ENCODE measurements at places on chromosomes 1 and 21.

DNA sequence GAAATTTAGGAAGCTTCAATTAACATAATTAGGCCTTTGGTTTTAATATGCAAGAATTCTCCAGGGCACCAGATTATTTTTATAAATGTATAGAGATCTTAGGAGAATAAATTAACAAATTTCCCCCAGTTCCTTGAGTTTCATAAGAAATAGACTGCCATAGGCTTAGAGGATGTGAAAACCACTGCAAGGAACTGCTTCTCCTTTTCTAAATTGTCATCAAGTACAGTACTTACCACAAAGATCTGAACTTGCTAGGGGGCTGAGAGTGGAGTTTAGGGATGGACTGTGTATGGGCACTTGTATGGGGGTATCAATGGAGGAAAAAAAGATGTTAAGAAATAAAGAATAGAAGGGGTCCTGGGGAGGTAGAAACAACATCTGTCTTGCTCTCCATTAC is 31.1 kb downstream of the LHX8 start:
- DNase-seq, result no peak

DNA sequence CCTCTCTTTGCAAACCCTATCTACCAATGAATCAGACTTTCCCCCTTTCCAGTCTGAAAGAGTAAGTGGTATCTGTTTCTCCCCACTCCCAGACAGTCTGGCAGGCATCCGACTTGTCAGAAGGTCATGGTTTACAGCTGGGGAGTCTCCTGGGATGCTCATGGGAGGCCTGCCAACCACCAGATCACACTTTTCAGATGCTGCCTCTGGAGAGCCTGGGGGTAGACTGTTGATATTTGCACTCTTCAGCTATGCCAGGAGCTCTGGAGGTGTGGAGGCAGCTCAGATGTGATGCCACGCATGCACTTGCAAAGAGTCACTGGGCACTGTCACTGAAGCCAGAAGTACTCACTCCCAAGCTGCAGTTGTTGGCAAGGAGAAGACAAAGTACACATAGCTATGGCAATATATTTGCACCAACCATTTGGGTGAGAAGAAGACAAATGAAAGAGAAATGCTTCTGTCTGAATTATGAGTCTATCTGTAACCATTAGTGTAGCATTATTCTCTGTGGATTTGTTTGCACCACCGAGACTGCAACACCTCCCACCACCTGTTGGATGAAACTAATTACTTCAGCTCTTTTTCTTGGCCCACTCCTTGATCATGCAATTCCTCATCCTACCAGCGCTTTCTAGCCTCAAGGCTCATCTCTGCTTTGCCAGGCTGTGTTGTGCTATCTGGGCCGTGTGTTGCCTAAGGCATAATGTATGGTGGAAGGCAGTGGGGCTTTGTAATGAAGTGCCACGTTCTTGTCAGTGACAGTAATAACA is 133.0 kb upstream of the SPAG17 start:
- no peak for DNase-seq

- no peak for DNase-seq
These were observed 874 bp downstream of the FAAP20 start for GRCh38 chr1:2193514-2194281.

DNA sequence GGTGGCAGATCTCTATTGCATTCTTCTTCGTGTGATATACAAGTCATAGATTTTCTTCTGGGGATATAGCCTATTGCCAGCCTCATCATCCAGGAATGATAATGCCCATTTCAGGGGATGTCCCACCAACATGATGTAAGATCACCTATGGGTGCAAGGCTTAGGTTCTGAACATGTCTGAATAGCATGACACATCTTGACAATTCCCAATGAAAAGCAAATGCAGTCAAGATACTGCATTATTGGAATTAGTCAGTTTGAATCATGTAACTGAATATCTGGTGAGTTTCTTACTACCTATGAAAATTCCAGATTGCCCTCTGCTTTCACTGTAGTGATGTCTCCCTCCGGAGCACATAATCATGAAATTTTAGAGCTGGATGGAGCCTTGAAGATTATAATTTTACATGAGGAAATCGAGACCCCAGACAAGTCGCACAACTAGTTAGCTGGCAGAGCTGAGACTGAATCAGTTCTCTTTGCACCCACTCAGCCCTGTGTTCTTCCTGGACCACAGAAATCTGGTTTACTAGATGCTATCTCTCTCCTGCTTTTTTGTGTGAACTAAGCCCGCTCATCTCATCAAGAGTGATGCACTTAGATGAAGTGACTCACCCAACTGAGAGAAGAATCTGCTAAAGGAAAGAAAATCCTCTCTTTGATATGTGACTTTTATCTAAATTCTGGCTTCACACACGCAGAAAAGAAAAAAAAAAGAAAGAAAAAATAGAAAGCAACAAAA is 65.0 kb downstream of the WDR64 start:
- no peak for DNase-seq

DNA sequence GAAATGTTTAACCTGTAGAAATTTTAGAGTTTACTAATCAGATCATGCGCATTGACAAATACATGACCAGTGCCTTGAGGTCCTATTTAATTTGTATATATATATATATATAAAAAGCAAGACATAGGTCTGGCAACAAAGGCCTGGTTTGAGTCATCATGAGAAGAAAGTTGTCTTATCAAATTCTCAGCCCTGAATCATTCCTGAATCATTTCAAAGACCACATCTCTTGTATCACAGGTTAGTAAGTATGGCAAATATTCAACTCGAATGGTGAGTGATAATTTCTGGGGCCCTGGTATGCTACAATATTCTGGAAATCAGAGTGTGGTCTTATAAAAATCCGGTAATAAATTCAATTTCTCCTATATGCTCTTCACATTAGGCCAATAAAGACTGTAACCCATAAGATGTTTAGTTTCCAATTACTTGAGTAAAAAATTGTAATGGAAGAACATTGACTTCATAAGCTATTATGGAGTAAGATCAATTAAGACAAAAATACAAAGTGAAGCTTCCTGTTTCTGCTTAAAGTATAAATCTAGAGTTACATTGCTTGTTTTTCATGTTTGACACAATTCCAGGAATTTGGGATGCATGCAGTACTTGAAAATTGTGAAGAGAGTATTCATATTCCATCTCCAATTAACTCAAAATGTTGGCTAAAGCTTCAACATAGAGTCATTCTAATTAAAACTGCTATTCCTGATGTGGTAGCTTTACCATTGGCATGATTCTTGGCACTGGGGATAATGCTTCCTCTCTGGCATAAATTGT is 309.4 kb downstream of the BRINP3 start:
- no peak for DNase-seq

- no peak for DNase-seq
These were observed 24.2 kb upstream of the ATP6V1G3 start for GRCh38 chr1:198564716-198565115.

- no peak for DNase-seq
These were observed 993.8 kb upstream of the NCAM2 start for GRCh38 chr21:20004367-20004766.

- DNase-seq, result no peak
These were observed 35.9 kb downstream of the TMCC2 start for GRCh38 chr1:205263580-205264190.

DNA sequence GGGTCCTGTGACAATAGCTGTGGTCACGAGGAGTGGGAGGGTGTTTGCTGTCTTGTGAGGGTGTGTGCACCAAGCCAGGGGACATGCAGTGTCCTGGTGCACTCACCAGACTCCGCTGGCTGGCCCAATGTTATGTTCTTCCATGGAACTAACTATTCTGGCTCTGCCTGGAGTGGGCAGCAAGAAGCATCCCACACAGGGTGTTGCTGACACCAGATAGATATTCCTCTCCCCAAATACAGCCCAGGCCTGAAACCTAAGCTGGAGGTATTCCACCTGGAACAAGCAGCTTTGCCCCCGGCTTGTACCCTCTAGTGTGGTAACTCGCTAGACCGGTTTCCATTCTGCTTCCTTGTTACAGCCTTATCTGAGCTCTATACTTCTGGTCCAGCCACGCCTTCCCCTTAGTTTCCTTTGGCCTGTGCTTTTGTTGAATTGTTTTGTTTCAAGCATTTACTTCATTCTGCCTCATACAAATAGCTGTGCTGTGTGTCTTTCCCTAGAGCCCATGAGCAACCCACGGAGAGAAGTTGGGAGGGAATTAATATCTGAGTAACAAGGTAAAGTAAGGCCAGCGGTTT is 14.7 kb upstream of the LY9 start:
- DNase-seq, result no peak
